ENCODE measurements at places on chromosomes 12 and 14.

- no peak for DNase-seq
These were observed 24.2 kb downstream of the CCDC92 start for GRCh38 chr12:123948401-123948795.

DNA sequence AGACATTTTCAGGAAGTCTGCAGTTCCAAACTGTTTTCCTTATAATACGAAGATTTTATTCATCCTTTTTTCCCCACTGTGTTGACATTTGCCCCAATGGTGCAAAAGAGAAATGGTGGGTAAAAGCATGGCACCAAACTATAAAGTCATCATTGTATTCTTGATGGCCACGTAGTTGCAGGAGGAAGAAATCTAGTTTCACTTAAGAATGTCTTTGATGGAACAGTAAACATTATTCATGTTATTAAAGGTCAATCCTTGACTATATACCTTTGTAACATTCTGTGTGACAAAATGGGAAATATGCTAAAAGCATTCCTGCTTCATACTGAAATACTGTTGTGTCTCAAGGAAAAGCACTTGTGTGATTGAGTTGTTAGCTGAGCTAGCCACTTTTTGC, 80.1 kb downstream of the PRKCH start:
- no peak for DNase-seq

DNA sequence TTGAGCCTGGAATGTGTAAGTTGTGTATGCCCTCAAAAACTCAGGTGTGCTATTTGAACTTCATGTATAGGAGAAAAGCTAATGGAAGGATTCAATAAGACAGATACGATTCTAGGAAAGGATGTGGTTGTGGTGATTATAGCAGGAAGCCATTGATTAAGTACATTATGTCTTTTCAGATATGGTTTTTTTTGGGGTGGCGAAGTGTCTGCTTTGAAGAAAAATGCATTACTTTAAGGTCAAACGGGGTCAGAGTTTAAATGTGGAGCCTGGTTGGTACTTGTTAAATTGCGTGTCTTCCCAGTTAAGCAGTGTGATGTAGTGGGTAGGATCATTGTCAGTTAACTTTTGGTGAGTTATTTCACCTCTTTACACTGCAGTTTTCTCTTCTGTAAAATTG, 13.0 kb upstream of the NUP107 start:
- DNase-seq, result no peak

- DNase-seq, result no peak
These were observed 5.4 kb downstream of the KRT8 start for GRCh38 chr12:52899338-52900035.

DNA sequence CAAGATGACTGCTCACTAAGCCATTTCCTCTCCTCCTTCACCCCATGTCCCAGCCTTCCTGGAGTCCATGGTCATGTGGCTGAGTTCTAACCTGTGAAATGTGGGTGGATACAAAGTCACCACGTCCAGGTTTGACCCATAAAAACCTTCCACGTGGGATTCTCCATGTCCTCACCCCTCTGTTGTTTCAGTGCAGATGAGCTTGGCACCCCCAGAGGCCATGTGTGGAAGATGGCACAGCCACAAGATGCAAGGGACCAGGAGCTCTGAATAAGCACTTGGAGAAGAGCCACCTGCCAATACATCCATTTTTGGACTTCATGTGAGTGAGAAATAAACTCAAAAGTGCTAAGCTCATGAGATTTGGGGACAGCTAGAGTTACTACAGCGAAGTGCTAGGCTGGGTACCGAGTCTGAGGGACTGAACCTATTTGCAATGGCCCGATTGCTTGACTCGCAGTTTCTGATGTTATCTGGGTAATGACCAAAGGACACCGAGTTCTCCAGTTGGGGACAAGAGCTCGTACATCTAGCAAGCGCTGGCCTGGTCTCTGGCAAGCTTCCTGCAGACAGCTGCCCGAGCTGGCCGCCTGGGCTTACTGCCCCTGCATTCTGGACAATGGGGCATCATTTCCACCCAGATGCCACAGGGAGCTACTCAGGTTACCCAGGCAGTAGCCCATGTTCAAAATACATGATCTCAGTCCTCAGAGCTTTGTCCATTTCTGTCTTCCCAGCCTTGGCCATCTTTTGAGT, 7.7 kb upstream of the SLC24A4 start:
- no peak for DNase-seq

DNA sequence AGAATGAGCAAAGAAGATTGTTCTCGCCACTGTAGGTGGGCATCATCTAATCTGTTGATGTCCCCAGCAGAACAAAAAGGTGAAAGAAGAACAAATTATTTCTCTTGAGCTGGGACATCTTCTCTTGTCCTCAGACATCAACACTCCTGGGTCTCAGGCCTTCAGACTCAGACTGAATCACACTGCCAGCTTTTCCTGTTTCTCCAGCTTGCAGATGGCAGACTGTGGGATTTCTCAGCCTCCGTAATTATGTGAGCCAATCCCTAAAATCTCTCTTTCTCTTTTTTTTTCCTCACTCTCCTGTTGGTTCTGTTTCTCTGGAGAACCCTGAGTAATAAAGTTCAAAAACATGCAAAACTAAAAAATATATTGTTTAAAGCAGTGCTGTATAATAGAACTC, 3.7 kb upstream of the TMPRSS12 start:
- DNase-seq, result no peak

DNA sequence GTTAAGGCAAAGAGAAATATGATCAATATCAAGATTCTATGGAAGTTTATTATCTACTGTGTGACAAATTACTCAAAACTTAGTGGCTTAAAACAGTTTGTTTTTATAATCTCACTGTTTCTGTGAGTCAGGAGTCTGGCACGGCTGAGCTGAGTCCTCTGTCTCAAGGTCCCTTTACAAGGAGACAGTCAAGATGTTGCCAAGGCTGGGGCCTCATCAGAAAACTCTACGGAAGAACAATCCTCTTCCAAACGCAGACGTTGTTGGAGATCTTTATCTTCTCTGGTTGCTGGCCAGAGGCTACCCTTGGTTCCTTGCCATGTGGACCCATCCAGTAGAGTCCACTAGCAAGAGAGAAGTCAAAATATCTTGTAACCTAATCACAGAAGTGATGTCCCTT, 100.6 kb upstream of the CCND2 start:
- no peak for DNase-seq

DNA sequence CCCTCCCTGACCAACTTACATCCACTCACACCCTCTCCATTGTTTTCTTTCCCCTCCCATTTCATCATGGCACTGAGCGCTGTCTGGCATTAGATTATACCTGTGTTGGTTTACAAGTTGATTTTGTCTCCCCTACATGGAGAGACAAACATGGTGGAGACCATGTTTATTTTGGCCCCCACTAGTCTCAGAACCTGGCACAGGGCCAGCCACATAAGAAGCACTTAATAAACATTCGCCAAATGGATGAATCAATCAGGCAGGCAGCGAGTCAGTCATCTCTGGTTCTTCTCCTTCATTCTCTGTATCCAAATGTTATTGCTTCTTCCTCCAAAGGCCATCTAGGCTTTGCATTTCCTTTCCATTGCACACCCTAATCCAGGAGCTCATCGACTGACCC, 177.4 kb downstream of the DPF3 start:
- no peak for DNase-seq

DNA sequence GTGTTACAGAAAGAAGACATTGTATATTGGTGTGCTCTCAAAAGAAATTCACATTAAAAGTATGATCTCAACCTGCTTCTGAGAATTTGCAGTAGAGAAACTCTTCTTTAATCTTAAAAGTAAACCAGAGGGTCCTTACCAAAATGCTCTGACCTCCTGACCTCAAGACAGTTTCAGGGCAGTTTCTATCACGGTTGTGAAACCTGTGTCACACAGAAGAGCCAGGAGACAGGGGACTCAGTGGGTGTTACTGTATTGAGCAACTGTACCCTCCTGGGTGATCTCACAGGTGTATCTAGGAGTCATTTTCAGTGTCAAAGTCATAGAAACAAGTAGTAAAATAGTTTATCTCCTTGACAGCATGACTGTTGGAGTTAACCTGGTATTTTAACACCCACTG, 178.0 kb downstream of the GRIP1 start:
- no peak for DNase-seq

GRCh38 chr14:54189748-54190354, 207.0 kb upstream of the CDKN3 start:
- no peak for DNase-seq

- DNase-seq, result no peak
These were observed 192.6 kb downstream of the CHST11 start for GRCh38 chr12:104649217-104649824.

GRCh38 chr14:105472486-105472991, 2.1 kb upstream of the CRIP2 start:
- DNase-seq, result no peak

- no peak for DNase-seq
These were observed 1408.4 kb upstream of the TMEM132C start for GRCh38 chr12:126858560-126858959.

DNA sequence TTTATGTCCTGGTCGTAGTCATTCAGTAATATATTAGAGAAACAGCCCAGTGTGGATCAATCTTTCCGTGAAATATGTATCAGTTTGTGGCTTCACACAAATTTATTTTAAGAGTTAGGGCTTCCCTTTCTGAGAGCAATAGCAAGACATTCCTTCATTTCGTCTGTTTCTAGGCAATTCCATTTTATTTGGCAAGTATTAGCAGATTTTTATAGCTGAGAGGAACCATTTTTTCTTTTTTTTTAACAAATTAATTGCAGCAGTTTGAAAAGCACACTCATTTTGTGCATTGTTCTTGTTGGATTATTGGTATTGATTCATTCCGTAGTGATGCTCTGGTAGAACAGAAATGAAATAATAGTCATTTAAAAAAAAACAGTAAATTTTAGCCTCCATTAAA, 132.9 kb downstream of the SRGAP1 start:
- no peak for DNase-seq

DNA sequence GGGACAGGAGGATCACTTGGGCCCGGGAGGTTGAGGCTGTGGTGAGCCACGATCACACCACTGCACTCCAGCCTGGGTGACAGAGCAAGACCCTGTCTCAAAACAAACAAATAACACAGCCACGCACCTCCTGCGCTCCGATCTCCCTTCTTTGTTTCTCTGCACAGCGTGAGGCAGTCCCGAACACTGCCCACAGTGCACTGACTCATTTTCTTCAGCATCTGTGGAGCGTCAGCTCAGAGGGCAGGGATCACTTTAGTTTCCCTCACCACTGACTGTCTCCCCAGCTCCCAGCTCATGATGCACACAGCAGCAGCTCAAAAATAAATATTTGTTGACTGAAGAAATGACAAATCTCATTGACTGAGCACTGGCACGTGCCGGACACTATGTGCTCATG, 883 bp upstream of the MYL2 start:
- no peak for DNase-seq

DNA sequence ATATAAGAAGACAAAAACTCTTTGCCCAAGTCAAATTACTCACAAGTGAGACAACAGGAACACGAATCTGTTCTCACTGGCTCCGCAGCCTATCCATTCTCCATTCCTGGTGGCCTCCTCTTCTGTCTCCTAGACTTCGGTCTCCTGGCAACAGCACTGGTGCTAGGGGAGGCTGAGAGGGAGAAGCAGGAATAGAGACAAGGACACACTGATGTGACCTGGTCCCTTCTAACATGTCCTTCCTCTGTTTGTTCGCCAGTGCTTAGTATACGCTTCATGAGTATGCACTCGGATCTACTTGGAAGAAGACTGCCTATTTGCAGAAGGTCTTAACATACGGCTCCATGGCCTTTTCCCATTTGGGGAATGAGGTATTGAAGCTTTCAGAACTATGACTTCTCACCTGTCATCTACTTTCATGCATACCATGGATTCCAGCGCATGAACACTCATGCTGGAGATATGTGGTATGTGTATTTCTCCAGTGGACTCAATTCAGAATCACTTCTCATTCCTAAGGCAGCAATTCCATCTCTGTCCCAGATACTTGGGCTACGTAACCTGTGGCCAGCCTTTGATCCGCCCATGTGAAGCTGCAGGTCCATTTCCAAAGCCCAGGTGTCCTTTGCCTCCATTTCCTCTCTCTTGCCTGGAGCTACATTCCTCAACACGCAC, 33.9 kb downstream of the BHLHE41 start:
- DNase-seq, result no peak

- no peak for DNase-seq
These were observed 1.0 kb upstream of the CLIP1 start for GRCh38 chr12:122423258-122424165.

DNA sequence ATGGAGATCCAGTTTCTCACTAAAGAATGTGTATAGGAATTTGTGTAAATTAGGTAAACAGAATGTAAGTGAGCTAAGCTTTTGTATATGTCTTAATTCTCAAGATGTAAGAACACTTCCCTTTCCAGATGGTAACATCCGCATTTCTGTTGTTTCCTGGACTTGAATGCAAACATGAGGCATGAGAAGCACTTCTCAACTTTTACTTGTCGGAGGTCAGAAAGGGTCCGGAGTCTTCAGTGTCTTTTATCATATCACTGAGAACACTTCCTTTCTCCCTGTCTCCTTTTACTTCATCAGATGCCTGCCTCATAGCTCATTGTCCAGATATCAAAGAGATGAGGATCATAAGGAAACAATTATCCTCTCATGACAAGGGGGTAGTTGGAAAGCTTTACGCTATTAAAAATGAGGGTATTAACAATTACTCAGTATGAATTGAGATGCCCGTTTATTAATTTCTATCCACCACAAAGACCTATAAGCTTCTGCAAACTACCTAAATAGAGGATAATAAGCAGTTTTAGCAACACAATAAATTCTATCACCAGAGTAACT, 214.1 kb upstream of the FLRT2 start:
- DNase-seq, result no peak

GRCh38 chr12:29426498-29426897, 45.5 kb upstream of the ERGIC2 start:
- no peak for DNase-seq

- no peak for DNase-seq
These were observed 16.4 kb upstream of the SAMD4A start for GRCh38 chr14:54550514-54550913.

DNA sequence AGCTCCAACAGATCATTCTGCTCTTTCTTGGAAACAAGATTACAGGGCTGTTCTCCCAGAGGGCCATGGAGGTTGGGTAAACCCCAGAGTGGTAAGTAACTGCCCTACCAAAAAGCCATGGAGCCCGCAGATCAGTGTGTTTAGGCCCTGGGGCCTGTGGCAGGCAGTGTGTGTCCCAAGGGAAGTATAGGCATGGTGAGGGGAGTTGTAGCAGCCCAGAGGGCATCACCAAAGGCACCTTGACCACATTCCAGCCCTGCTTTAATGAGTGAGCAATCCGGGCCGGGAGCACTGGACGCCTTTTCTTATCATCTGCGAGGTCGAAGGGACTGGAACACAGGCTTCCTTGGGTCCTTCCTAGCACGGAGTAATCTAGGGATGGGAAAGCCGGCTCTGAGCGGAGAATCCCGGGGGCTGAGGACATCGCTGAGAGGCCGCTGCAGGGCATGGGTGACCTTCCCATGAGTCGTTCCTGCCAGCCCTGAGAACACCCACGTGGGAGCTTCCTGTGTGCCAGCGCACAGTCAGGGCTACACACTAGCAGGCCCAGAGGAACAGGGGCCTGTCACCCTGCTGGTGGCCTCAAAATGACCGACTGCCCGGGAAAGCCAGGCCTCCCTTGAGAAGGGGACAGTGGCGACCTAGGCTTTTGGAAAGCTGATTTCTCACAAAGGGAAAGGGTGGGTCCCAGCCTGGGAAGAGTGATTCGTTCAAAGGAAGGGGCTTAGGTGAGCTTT, 91.3 kb downstream of the NINJ2 start:
- no peak for DNase-seq

- no peak for DNase-seq
These were observed 35.5 kb upstream of the UNC79 start for GRCh38 chr14:93395231-93395630.
